Stimulated activated CD8-positive, alpha-beta memory T cell treated with anti-CD3 and anti-CD28 coated beads, Interleukin-2, amount 100 ng/mL, for 1 hour (primary cell): ENCODE measurements at places on chromosomes 13 and 19.

GRCh38 chr19:3190921-3191805, 5.4 kb downstream of the NCLN start:
- DNase-seq, result no peak

DNA sequence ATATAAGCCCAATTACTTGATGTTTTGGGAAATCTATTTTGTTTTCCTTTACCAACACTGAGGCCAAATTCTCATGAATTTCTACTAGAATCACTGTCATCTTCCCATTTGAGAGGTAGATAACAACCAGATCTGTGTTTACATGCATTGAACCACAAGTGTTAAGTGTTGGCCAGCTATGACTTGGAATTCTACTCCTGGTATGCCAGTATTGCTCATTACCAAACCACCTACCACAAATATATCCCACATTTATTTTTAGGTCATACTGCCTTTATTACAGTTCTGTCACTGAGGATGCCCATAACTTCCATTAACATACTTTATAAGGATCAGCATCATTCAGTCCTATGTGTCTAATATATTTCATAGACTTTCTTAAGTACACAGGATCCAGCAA, 328.9 kb downstream of the DIAPH3 start:
- no peak for DNase-seq

DNA sequence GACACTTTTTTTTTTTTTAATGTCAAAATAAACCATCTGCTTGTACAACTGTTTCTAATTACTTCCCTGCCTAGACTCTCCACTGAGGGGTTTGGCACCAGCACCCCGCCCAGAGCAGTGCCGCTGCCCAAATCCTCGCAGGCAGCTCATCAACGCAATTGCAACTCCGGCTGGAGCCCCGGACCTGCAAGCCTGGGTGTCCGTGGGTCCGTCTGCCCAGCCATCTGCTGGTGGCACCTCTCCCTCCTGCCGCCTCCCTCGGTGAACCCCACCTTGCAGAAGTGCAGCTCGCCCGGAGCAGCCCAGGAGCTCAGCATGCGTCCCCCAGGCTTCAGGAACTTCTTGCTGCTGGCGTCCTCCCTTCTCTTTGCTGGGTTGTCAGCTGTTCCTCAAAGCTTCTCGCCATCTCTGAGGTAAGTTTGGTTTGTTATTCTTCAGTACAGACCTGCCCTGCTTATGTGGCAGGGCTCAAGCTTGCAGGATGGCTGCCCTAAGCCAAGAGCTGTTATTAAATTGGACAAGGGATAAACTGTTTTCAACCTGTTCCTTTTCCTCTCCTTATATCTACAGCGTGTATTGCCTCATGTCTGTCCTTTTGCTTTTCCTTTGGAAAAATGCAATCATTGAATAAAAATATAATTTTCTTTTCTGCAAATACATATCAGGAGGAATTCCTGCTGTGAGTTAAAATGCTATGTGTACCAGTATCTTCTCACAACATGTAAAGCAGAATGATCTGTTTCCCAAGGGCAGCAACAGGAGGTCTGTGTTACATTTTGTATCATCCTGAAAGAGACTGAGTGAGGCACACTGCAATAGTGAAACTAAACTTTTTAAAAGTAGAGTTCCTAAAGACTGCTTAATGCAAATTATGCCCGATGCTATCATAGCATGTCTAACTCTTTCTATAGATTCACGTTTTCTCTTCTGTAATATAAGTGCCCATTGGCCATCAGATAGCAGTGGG, at the start of gene ITGBL1:
Gene ITGBL1 (plus strand): TSS at position 157 of the 967 bp plus-strand sequence. CDS start 159 bp downstream, at position 316.
- DNase-seq, result no peak

DNA sequence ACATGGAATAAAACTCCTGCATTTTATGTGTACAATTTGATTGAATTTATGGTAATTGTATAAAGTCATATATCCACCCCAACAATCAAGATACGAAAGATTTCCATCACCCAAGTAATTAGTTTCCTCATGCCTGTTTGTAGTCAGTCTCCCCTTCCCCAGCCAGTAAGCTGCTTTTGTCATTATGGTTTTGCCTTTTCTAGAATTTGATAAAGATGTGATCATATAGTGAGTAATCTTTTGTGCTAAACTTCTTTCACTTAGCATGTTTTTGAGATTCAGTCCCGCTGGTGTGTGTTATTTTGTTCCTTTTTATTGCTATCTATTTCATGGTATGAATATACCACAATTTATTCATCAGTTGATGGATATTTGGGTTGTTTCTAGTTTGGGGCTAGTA, 16.0 kb downstream of the ITM2B start:
- DNase-seq, result no peak

GRCh38 chr13:85853901-85854663, 54.9 kb upstream of the SLITRK6 start:
- no peak for DNase-seq

GRCh38 chr19:44951179-44952159, 3.7 kb upstream of the CLPTM1 start:
- DNase-seq, result peak; percentile 15

- DNase-seq, result no peak
Measured at GRCh38 chr19:58335630-58336029, 8.8 kb downstream of the ZSCAN22 start.

DNA sequence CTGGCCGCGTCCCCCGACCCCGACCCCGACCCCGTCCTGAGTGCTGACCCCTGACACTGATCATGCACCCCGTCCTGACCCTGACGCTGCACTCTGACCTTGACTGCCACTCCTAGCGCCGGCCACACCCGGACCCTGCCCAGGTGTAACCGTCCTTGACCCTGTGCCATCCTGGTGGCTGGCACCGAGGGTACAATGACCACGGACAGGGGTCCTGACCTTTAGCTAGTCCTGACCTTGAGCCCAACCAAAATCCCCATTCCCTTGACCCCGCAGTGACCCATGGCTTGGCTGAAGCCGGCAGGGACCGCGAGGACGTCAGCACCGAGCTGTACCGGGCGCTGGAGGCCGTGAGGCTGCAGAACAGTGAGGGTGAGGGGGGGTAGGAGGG, 25.9 kb downstream of the CLEC4M start:
- no peak for DNase-seq

- DNase-seq, result no peak
Measured at GRCh38 chr13:66520511-66521355, 709.4 kb downstream of the PCDH9 start.
